ENCODE measurements at places on chromosomes 7 and 10. TPM values are rescaled to one million over a fixed set of nuclear protein-coding genes. Genes with fewer than 3 reads are reported as not detected.
A peak's percentile ranks its signal among the peaks of the same experiment; 100 is the strongest.

DNA sequence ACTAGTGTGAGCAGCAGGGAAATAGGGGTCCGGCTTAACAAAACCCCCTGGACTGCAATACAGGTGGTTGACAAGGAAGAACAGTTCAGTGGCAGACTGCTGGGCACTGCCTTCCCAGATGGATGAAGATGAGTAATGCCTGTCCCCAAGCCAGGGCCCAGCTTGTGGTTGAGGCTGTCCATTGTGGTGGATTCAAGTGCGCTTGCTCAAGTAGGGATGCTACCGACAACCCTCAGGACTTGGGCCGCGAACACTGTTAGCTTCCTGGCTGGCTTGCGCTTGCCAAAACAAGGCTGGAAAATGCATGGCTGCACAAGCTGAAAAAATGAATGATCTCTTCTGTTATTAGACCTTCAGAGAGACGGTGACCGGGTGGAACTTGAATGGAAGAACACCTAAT, 116.1 kb upstream of the ACBD5 start:
- DNase-seq = no peak

The CDH23 gene
- under 0.01 TPM for total RNA-seq

DNA sequence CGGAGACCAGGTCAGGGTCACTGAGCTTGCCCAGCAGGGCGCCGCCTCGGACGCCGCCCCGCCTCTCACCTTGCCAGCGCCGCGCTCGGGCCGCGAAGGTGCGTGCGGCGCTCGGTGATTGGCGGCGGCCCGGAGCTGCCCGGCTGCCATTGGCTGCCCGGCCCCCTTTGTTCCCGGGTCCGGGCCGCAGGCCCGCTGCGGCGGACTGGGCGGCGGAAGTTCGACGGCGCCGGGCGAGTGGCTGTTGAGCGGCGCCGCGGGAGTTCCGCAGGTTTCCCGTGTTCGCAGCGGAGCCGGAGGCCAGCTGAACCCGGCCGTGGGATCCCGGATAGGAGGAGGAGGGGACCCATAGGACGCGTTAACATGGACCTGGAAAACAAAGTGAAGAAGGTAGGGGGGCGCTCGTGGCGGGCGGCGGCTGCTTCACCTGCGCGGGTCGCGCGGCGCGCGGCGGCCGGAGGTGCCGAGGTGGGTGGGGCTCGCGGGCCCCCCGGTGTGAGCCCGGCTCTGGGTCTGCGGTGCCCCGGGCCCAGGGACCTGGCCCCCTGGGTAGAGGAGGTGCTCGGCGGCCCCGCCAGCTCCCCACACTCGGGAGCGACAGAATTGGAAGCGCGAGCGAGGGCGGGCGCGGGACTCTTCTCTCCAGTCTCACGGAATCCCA, at the start of gene TES:
Gene TES, plus strand, starts transcription at position 195 of the 661 bp plus-strand sequence. Its CDS starts 169 bp downstream, at position 364.
- no peak for DNase-seq

The CALCR gene
- under 0.01 TPM for total RNA-seq

The CNPY1 gene
- total RNA-seq = not detected

DNA sequence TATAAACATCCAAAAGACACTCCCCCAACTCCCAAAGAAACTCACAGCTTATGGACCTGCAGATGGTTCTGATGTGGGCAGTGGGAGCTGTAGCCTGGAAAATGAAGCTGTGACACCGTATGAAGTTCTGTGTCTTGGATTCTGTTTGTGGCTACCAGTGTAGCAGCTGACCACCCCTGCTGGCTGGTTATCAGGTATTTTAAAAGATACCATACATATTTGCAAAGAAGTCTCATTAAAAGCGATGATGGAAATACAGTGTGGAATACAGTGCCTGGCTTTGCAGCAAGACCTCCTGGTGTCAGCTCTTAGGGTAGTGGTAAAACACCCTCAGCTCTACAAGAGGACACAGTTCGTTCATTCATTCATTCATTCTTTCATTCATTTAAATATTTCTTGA, 194.3 kb upstream of the PRKCQ start:
- DNase-seq = peak; percentile 9

The PLAC9 gene
- total RNA-seq = 0.64 TPM

The LBX1 gene
- total RNA-seq = not detected

The GNAI1 gene
- 56.0 TPM for total RNA-seq

GRCh38 chr7:156944876-156945275, 4.6 kb upstream of the NOM1 start:
- DNase-seq = no peak

DNA sequence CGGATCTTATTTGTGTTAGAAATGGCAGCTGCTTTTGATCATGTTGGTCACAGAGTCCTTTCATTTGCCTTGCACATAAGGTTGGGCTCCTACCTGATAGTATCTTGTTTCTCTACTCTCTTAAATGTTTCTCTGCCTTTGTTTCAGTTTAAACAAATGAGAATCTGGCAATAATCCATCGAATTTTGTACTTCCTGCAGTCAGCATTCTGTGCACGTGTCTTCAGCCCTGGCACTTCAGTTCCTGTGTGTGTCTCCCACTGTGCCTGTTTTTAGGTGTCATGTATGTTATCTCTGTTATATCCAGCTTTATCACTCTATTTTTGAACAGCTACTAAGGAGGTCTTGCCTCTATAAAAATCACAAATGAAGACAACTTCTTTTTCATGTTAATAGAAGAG, 28.4 kb upstream of the PTER start:
- DNase-seq = no peak

Data from fibroblast of villous mesenchyme (primary cell).